ENCODE measurements at places on chromosomes 3 and 15.

DNA sequence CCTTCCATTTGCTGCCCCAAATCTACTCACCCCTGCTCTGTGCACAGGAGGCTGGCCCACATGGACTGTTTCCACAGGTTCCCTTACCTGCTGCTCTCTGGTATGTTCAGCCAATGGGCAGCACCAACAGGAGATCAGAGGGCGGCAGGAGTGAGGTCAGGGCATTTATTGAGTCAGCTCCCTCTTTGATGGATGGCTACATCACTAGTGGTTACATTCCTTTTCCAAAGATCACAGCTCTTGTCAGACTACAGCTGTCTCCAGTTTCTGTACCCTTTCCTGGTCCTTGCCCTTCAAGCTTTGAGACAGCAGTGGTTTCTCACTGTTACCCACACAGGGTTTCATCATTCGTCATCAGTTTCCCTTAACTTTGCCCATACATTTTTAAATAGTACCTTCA is 325.1 kb downstream of the SUCLG2 start:
- peak; percentile 31 for DNase-seq

GRCh38 chr3:55554634-55555425 is 67.7 kb upstream of the WNT5A start:
- DNase-seq, result no peak

GRCh38 chr15:100775581-100776185 is 103.9 kb upstream of the ALDH1A3 start:
- no peak for DNase-seq

DNA sequence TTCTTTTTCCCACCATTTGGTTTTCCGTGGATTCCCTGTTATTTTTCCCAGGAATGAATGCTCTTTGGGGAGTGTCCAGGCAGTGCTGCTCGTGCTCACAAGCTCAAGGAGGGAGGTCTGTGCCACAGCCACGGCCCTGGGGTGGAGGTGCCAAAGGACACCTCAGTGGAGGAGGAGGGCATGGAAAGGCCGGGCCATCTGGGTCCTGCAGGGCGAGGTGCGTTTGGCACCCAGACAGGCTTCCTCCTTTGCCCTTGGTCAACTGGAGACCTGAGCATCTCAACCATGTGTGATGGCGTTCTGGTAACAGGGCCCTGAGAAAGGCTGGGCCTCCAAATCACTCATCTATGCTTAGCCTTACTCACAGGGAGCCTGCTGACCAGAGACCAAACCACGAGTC is 25.4 kb downstream of the KY start:
- DNase-seq, result no peak

- DNase-seq, result no peak
These were observed 8.8 kb upstream of the C15orf61 start for GRCh38 chr15:67512140-67512539.

DNA sequence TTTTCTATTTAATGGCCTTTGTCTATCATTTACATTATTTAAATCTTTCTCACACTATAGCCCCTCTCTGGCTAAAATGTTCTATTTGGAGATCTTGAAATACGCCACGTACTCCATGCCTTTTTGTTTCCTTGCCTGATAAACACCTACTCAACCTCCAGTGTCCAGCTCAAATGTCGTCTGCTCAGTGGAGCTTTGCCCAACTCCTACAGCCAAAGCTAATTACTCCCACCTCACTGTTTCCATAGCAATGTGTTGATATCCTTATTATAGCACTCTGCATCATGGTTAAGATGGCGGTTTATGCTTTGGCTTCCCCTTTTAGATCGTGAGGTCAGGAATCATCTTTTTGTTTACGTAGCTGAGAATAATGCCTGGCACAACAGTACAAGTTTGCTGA is 55.9 kb downstream of the NGLY1 start:
- DNase-seq, result no peak

DNA sequence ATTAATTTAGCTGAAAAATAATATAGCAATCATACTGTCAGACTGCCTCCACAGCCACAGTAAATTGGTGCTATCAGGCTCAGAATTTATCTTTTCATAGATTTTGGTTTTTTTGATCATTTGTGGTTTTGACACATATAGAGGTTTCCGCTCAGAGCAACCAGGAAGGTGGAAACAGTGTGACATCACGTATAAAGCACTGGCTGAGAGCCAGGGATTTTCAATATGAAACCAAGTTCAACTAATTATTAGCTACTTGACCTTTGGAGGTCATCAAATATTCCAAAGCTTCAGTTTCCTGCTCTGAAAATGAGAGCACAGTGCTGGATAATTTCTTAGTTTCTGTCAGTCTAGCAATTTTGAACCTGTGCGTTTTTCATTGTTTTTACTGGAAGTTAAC is 433.8 kb upstream of the SUCLG2 start:
- DNase-seq, result no peak

DNA sequence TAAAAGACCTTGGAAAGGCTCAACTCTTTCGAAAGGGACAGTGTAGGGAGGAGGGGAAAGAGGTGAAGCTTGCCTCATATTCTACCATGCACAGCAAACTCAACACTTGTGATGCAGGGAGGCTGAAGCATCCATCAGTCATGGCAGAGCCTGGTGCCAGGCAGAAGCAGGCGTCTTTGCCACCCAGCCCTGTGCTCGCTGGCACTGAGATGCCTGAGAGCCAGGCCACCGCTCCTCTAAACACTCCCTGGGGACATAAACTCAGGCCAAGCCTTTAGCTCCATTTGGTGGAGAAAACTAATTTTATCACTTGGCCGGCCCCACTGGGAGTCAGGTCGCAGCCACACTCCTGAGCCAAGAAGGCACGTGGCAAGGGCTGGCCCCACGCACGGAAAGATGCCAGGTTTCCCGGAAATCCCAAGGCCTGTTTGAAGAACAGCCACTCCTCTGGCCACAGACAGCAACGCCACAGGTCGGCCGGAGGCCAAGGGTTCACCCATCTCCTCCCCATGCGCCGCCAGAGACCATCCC is 30.7 kb downstream of the XXYLT1 start:
- no peak for DNase-seq

- no peak for DNase-seq
These were observed 31.3 kb upstream of the LYSMD4 start for GRCh38 chr15:99764522-99764921.

- no peak for DNase-seq
These were observed 189.1 kb downstream of the GHSR start for GRCh38 chr3:172259111-172259541.

DNA sequence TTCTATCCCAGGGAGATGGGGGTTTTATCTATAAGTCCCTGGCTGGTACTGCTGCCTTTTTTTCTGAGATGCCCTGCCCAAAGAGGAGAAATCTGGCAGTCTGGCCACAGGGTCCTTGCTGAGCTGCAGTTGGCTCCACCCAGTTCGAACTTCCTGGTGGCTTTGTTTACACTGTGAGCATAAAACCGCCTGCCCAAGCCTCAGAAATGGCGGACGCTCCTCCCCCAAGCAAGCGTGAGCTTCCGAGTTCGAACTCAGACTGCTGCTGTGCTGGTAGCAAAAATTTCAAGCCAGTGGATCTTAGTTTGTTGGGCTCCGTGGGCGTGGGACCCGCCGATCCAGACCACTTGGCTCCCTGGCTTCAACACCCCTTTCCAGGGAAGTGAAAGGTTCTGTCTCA is 126.8 kb upstream of the SUCLG2 start:
- no peak for DNase-seq

GRCh38 chr3:196941729-196942225 is 551 bp downstream of the NCBP2 start:
- DNase-seq, result peak; percentile 55

GRCh38 chr3:117463276-117464115 is 753.9 kb downstream of the TUSC7 start:
- DNase-seq, result no peak

Measured in NCI-H226 (cell line).